ENCODE measurements at places on chromosomes 2 and 18. TPM values are rescaled to one million over a fixed set of nuclear protein-coding genes. Genes with fewer than 3 reads are reported as not detected.

- no peak for DNase-seq
Measured at GRCh38 chr2:181153886-181154285, 173.5 kb downstream of the UBE2E3 start.

DNA sequence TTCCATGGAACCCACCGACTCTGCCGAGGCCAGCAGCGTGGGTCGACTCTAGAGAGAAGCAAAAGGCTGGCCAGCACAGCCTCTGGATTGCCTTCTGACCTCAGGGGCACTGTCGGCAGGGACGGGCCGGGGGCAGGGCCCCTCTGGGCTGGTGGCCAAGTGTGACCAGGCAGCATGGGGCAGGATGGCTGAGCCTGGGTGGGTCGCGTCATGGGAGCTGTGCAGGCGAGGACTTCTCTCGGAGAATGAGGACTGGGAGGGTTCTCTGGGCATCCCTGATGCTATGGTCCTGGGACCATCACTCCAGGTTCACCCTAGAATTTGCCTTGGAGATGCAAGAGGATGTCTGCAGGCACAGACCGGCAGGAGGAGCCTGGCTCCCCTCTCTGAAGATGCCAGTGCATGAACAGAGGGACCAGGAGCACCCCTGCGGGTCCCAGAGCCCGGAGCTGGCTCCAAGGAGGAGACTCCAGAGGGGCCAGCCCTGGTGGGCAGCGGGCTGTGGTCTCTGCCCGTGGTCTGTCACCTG is 289.2 kb downstream of the NDUFA10 start:
- no peak for DNase-seq

The DSC1 gene
- total RNA-seq, result not detected

The TACR1 gene
- total RNA-seq, result not detected

The NT5DC4 gene
- not detected for total RNA-seq

All from Panc1 (cell line).